ENCODE measurements at places on chromosomes 3 and 15.

- no peak for DNase-seq
These were observed 405.6 kb downstream of the GRM7 start for GRCh38 chr3:7266551-7266950.

DNA sequence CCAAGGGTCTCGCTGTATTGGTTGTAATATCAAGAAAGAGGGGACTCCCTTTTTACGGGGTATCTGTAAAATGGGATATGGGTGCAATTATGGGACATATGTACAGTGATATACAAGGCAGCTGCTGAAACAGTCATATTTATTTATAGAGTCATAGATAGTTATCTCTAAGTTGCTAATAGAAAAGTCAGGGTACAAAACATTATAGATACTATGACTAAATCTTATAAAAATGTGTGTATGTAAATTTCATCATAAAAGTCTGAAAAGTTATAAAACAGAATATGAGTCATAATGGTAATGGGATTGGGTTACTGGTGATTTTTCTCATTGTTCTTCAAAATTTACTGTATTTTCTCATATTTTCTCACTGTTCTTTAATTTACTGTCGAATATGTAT lies 344.9 kb upstream of the SLCO3A1 start:
- DNase-seq = no peak

- peak; percentile 69 for DNase-seq
These were observed 1.3 kb downstream of the DENND4A start for GRCh38 chr15:65790694-65791334.

GRCh38 chr15:83205725-83206324 lies 1.8 kb downstream of the HDGFL3 start:
- DNase-seq = peak; percentile 57

- DNase-seq = no peak
These were observed 451.3 kb downstream of the LPP start for GRCh38 chr3:188605231-188605630.

DNA sequence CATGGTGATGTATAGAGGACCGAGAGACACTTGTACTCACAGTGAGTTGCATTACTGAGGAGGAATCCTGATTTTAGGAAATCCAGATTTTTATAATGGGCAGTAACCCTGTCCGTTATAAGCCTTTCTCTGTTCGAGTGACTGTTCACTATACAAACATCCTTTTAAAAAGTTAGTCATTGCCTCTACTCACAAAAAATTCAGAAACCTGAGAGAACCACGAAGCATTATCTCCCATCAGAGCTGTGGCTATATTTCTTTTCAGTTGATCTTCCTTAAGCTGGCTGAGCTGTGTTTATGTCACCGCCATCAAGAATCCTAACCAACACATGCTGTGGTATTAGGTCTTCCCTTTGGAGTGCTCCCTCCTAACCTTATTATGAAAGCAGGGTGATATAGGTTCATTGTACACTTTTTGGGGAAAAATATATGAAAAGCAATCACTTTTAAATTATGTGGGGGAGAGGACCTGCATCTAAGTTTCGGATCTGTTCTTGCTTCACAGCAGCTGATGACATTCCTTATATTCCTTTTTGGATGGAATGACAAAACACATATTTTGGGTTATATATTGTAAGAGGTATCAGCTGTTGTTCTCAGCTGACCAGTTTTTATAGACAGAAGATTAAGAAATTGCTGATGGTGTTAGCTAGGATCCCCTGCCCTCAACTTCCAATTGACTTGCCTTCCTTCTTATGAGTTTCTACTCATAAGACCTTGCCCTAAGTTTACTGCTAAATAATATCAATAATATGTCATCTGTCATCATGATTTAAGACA lies 465.9 kb upstream of the RASGRP1 start:
- DNase-seq = no peak

DNA sequence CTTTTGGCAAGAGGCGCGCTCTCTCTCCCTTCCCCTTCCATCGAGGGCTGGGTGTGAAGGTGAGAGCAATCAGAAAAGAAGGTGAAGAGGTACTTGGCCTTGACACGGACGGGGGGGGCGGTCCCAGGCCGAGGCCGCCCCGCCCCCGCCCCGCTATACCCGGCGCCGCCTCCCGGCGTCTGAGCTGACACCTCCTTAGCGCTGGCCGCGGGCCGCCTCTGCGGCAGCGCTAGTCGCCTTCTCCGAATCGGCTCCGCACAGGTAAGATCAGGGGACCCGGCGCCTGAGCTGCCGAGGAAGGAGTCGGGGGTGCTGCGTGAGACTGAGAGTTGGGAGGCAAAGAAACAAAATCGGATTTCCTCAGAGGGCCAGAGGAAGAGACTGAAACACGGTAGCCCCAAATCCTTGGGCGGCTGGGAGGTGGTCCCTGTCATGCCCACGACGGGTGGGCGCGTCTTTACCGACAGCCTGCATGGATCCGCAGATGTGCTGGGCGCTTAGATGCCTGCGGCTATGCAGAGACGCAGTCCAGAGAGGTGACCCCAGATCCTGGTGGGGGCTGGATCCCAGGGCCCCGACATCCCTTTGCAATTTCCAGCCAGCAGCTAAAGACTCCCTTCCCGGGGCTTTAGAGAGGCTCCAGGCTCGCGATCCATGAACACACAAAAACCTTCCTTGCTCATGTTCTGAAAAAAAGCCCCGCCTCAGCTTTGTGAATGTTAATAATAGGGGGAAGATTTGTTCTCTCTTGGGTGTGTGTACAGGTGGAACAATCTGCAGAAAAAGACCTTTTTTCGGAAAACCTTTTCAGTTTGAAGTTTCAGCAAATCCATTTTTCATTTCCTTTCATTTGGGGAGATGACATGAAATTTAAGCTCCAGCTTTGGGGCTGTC lies at the start of gene ENTPD3:
Gene ENTPD3, plus strand, starts transcription at position 184 of the 894 bp plus-strand sequence. CDS start 874 bp downstream, outside the sequence.
- DNase-seq = peak; percentile 15

GRCh38 chr15:75650908-75651809 lies 3.4 kb downstream of the SNX33 start:
- DNase-seq = no peak

DNA sequence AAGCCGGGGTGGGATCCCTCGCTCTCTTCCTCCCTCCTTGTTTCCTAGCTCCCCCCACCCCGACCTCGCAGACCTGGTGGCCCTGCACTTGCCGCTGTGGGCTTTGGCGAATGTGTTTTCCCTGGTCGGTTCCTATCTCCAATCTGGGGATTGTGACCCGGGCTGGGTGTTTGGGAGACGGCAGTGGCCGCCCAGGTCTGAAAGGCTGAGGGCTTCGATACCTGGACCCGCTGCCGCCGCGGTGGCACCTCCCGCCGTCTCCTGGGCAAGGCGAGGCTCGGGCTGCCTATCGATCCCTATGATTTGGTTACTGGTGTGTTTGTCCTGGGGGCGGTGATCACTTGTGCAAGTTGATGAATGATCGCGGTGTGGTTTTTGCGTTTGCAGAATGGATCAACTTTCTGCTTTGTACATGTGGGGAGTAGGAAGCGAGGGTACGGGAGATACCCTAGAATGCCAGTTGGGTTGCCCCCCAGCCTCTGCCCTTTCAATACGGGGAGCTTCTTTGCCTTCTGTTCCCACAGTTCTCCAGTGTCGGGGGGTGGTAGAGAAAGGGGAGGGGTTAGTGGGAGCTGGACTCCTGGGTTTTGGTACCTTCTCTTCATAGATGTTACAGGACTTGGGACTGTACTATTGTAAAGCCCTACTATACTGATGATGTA lies 3.0 kb downstream of the BBX start:
- peak; percentile 34 for DNase-seq

- no peak for DNase-seq
These were observed 138.8 kb upstream of the ATP2B2 start for GRCh38 chr3:10644189-10644588.

DNA sequence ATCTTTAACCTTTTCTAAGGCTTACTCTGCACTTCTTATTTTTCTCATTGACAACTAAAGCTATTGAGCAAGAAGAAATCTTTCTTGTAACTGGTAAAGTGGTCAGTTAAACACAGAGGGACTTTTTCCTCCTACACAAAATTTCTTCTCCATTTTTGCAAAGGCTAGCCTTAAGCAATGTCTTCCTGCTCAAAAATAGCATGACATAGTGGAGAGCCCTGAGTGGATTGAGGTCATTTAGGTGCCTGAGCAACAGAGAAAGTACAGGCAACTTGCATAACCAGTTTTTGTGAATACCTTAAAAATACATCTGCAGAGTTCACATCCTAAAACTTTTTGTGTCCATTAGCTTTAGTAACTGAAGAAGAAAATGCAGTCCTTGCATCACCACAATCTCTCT lies 144.7 kb upstream of the TTC14 start:
- DNase-seq = no peak

- no peak for DNase-seq
These were observed 13.1 kb upstream of the ALDH1A2 start for GRCh38 chr15:58078591-58078990.

Measured in common myeloid progenitor, CD34-positive (primary cell).